Stimulated activated naive CD8-positive, alpha-beta T cell treated with anti-CD3 and anti-CD28 coated beads, Interleukin-15, Interleukin-2, amounts not matched to agents 100 U/mL and 50 U/mL, for 24 hours (primary cell): ENCODE measurements at places on chromosomes 7 and 10.

DNA sequence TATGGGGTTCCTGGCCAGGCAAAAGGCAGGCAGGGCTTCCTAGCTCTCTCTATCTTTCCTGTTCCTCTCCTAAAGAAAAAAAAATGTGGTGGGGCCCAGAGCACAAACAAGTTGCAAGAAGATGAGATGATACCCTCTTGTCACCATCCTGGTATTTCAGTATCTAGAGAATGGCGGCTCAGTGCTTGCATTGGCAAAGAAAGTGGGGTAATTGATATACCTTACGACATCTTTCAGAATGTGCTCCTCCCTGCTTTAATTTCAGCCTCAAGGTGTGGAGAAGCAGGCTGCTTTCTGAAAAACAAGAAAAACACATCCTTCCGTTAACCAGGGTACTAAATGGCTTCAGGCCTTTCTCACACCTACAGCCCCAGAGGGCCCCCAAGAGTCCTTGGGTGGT is 34.5 kb upstream of the CUX1 start:
- DNase-seq, result no peak

DNA sequence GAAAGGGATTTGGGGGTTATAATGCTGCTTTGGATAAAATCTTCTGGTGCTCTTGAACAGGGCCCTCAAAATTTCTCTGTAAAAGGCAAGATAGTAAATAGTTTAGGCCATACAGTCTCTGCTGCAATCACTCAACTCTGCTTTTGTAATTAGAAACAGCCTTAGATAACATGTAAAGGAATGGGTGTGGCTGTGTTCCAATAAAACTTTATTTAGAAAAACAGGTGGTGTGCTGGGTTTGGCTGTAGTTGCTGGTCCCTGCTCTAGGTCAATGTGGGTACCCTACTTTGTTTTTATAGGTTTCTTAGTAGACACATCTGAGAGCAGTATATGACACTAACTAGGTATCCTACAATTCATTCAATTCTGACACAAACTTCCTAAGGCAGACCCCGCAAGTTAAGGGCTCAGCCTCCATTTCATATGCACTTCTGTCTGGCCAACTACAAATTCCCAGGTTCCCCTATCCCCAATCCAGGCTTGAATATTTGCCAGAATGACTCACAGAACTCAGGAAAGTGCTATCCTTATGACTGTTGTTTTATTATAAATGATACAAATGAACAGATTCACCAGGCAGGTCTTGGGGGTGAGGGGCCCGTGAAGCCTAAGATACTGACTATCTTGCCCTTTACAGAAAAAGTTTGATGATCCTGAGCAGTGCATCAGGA is 349.9 kb downstream of the RPS24 start:
- no peak for DNase-seq

DNA sequence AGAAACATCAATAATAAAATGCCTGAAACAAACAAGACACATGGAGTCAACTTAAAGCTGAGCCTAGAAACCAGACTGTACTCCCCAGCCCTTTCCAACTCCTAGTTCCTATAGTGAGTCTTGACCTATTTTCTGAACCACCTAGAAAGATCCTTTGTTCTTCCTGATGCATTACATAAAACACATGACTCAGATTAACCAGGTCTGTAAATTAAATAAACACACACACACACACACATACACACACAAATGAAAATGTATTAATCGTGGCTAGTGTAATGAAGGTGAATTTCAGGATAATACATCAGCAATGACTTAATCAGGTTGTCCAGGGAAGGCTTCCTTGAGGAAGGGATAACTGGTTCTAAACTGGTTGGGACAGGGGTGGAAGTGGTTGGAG is 104.7 kb downstream of the ST8SIA6 start:
- no peak for DNase-seq

GRCh38 chr10:44809647-44810046 is 101.5 kb upstream of the TMEM72 start:
- DNase-seq, result no peak

DNA sequence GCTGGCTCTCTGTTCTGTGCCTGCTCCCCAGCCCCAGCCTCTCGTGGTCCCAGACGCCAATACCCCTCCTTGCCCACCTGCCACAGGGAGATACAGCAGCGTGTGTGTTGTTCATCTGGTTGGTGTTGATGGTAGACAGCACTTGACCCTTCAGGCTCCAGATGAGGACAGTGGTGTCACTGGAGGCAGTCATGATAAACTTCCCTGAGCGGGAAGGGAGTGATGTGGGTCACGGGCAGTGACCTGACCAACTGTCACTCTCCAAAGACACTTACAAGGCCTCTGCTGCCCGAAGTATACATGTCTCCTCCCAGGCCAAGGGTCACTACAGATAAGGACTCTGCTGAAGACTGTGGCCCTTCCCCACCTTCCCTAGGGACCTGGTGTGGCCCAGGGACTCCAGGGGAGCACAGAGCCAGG is 5.6 kb downstream of the TBL2 start:
- no peak for DNase-seq

DNA sequence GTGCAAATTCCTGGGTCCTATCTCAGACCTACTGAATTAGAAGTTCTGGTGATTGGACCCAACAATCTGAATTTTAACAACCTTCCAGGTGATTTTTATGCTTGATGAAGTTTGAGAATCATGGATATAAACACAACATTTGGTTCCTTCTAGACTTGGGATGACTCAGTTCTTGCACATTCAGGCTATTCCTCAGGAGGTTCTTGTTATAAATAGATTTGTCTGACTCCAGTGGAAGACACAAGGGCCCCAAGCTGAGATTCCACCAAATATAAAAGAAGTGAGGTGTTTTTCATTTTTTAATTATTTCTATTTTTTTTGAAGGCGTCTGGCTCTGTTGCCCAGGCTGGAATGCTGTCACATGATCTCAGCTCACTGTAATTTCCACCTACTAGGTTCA is 9.4 kb upstream of the TAS2R16 start:
- DNase-seq, result no peak

- no peak for DNase-seq
These were observed 1025.0 kb upstream of the CELF2 start for GRCh38 chr10:9992661-9993060.

GRCh38 chr10:127882801-127883459 is 9.8 kb downstream of the CLRN3 start:
- DNase-seq, result no peak

DNA sequence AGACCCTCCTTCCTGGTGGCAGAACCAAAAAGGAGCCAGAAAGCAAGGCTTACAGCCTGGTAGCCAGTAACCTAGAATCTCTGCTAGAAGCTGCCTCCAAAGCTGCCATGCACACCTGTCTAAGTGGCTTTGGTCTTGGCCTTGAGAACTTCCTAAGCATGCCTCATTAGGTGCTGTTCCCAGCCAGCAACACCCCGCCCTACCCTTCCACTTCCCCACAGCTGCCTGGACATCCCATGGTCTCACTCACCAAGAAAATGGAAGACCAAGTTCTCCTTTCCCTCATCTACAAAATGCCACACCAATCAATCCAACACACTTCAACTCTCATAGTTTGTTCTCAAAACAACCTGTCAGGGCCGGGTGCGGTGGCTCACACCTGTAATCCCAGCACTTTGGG is 4.2 kb downstream of the PSAP start:
- no peak for DNase-seq

DNA sequence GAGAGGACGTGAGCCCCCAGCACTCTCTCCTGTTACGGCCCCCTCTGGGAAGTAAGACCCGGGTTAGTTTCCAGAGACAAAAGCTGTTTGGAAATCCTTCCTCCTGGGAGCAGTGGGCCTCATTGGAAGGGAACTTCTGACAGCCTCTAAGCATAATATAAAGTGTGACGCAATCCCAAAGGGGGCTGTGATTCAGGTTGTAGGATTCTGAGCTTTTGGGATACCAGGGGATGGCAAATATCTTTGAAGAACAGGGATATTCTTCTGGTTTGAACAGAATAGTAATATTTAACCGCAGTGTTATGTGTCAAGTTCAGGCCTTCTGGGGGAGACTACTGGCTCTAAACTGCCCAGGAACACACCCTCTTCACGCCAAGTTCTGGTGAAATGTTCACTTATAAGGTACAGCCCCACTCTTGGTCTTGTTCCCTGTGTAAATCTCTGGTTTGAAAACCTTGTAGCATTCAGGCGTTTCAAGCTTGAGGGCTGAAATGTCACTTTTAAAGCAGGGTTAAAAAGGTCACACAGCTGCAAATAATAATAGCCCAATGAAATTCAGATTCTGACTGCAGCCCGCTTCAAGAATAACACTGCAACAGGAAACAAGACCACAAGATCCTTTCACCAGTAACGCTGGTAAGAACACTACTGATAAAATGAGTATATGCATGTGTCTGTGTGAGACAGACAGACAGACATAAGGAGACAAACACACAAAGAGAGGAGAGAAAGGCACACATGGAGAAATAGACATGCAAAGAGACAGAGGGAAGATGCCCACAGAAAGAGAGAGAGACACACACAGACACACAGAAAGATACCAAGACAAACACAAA is 69.0 kb downstream of the CREB5 start:
- DNase-seq, result no peak

- no peak for DNase-seq
These were observed 40.1 kb downstream of the PFKP start for GRCh38 chr10:3107426-3107961.

GRCh38 chr7:151314401-151314800 is 27.2 kb upstream of the NUB1 start:
- no peak for DNase-seq

GRCh38 chr7:104341546-104341945 is 13.1 kb downstream of the LHFPL3 start:
- DNase-seq, result no peak

- DNase-seq, result no peak
These were observed 126.0 kb upstream of the THSD7A start for GRCh38 chr7:11957956-11958355.

DNA sequence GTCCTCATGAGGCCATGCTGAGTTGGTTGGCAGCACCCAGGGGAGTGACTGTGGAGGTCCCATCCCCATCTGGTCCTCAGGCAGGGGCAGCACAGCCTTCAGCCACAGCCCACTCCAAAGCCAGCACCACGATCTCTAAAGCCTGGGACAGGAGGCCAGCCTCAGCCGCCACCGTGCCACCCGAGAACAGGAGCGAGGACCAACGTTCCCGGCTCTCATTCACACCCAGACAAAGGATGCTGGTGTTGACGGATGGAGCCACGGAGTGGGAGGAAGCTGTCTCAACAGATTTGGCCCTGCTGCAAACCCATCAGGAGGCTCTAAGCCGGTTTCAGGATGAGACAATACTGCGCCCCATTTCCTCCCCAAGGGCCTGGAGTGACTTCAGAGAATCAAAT is 42.7 kb upstream of the PPP2R2D start:
- no peak for DNase-seq

DNA sequence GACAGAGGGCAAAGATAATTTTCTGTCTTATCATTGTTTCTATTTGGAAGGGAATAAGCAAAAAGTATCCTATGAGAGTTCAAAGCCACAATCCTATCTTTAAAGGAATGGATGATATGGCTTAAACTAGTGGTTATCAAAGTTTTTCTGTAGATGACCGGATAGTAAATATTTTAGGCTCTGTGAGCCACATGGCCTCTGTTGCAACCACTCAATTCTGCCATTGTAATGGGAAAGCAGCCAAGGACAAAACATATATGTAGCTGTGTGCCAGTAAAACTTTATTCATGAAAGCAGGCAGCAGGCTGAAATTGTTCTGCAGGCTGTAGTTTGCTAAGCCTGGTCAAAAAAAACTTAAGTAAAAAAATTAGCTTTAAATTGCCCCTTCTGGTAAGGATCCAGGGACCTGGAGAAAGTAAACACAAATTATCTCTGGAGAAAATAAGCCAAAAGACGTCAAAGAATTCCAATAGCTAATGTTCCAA is 73.3 kb downstream of the THSD7A start:
- DNase-seq, result no peak

DNA sequence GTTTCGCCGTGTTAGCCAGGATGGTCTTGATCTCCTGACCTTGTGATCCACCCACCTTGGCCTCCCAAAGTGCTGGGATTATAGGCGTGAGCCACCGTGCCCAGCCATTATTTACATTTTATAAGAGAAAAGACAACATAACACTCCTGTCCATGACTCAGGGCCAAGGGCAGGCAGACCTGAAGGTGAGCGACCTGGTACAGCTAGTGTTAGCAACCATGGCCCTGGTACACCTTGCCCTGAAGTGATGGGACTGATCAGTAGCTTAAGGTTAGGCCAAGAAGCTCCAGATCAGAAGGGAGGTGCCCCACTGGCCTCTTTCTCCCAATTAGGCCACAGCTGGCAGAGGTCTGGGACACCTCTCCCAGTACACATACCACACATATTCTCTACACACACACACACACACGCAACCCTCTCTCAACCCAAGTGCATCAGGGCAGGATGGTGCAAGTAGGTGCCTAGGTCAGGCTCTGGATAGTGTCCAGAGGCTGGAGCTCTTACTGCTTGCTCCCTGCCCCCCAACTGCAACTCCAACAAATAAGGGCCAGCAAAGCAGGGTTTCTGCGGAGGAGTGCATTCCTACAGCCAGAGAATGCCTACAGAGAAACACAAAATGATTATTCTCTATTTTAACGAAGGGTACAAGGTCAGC is 43.8 kb downstream of the DPCD start:
- no peak for DNase-seq

DNA sequence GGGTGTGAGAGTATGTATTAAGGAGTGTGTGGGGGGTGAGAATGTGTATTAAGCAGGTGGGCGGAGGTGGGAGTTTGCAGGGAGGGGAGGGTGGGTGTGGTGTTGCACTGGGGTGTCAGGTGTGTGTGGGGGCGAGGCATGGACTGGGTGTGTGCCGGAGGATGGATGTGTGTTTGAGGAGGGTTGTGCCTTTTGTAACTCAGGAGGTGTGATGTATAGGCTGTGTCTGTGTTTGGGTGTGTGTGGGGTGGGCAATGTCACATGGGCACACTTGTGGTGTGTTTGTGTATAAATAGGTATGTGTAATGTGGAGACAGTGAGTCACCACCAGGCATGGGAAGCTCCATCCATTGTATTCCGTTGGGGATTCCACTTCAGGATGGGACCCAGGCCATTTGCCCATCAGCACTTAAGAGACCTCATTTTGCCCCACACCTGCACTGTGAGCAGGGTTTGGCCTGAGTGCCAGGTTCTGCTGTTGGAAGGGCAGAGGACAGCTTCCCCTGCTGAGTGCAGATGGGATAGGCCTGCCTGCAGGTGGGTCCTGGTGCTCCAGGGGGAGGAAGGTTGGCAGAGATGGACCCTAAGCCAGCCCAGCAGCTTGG is 5.8 kb downstream of the UNC5B start:
- no peak for DNase-seq

GRCh38 chr10:128887856-128888255 is 579.2 kb upstream of the MGMT start:
- no peak for DNase-seq
